ENCODE measurements at places on chromosomes 7 and 10.

DNA sequence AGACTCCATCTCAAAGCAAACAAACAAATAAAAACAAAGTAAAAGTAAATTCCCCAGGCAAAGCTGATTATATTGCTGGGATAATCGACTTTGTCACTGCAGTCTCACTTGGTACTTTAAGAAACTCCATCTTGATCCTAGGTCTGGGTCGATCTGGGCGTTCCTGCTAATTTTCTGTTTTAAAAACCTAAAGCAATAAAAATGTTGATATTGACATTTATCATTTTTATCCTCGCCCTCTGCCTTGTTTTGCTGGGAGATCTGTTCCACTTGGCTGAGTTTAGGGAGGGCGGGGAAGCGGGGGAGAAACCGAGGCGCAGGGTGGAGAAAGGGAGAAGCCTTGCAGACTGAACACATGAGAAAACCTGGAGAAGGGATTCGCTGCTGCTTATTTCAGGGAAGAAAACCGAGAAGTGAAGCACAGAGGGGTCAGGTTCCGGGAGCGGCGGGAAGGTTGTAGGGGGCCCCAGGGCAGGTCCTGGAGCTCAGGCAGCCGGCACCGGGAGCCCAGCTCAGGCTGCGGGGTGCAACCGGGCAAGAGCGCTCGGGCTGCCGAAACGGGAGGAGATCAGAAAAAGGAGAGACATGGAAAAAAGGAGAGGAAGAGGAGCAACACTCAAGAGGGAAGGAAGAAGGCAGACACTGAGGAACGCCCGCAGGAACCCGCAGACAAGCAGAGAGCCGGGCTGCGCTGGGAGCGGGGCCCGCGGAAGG is 27.3 kb upstream of the KMT2C start:
- DNase-seq: no peak

DNA sequence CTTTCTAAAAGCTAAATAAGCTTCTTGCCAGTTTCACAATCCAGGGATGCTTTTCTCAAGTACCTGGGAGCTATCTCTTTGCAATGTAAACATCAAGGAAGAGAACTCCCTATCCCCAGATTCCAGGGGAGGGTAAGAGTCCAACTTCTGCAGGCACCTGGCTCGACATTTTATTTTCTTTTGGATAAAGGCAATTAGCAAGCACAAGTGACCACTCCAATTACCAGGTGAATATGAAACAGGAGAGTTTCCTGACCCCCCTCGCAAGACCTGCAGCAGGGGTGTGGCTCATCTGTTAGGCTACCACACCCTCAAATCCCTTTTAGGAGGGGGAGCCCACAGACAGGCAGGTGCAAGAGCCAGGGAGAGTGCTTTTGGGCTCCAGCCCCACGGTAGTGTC is 28.6 kb upstream of the LANCL2 start:
- no peak for DNase-seq

DNA sequence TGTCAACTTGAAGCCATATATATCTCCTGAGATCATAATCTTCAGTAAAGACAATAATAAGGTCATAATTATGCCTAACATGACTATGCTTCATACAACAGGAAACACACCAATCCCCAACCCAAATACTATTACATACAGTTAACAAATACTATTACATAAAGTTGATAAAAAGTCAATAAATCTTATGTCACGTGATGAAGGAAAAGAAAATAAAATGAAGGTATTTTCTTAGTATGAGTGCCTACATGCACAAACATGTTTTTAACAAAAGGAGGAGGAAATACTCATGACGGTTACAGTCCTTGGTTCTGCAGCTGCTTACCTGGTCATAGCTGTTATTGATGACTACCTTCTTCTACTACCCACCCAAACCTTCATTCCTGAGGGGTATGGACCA is 810.7 kb downstream of the PHTF2 start:
- no peak for DNase-seq

- no peak for DNase-seq
Measured at GRCh38 chr10:124650263-124650662, 93.9 kb downstream of the FAM53B start.

DNA sequence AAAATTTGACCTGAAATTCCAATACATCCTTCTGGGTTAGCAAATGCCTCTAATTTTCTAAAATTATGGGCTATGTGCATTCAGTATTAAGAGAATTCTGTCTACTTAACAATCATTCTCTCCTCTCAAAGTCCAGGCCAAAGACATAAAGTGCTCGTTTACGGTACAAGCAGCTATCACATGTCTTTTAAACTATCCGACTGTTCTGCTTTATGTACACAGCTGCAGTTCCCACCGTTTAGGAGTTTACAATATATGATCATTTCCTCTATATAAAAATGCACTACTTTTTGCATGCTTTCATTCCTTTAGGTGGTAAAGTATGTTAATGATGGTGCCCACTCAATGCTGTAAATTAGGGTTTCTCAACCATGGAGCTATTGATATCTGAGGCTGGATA is 34.0 kb downstream of the CDK6 start:
- DNase-seq: no peak

DNA sequence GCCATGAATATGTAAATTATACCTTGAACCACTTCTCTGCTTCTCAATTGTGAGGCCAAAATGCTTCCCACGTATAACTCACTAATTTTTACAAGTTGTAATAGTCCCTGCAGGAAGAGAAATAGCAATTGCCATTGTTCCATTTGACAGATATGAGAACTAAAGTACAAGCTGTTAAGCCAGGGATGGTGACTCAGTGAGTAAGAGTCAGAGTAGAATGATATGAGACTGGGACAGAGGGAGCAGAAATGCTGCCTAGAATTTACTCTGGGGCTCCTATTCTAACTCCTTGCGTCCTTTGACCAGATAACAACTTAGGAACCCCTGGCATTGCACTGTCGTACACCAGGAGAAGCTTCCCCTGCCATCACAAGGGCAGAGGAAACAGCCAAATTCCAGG is 45.1 kb upstream of the SEPTIN7 start:
- DNase-seq: no peak

DNA sequence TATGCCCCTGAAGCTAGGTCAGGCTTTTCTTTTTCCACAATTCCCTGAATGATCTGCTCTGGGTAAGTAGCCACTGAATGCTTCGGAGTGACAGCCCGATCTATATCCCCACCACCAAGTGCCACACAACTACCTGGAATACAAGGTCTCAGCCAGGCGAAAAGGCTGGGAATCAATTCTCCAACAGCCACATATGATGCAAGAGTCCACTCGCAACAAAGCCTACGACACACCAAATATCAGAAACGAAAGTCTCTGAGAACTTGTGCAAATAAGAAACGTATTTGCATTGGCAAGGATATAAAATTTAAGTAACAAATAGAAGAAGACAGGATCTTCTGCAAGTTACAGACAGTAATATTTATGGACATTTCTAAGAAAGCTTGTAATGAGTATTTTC is 5.7 kb downstream of the HIPK2 start:
- no peak for DNase-seq

DNA sequence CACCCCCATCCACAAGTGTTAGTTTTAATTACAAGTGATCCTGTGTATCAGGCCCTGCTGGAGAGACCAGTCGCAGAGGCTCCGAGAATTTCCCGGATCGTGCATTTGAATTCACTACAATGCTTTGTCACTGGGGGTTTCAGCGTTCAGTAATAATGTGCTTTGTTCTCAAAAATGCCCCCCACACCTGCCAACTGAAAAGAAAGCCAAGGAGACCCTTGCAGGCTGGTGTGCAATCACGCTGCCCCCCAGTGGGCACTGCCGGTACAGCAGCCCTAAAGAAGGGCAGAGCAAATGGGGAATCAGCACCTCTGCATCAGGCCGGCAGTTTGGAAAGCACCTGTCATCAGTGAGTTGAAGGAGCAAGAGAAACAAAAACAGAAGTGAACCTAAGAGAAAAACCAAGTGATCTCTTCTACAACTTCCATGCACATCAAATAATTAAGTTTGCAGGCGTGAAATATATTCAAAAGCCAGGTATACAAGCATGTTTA is 177.6 kb downstream of the PARD3 start:
- peak; percentile 13 for DNase-seq

GRCh38 chr7:11373546-11374142 is 400.0 kb downstream of the PHF14 start:
- DNase-seq: no peak

DNA sequence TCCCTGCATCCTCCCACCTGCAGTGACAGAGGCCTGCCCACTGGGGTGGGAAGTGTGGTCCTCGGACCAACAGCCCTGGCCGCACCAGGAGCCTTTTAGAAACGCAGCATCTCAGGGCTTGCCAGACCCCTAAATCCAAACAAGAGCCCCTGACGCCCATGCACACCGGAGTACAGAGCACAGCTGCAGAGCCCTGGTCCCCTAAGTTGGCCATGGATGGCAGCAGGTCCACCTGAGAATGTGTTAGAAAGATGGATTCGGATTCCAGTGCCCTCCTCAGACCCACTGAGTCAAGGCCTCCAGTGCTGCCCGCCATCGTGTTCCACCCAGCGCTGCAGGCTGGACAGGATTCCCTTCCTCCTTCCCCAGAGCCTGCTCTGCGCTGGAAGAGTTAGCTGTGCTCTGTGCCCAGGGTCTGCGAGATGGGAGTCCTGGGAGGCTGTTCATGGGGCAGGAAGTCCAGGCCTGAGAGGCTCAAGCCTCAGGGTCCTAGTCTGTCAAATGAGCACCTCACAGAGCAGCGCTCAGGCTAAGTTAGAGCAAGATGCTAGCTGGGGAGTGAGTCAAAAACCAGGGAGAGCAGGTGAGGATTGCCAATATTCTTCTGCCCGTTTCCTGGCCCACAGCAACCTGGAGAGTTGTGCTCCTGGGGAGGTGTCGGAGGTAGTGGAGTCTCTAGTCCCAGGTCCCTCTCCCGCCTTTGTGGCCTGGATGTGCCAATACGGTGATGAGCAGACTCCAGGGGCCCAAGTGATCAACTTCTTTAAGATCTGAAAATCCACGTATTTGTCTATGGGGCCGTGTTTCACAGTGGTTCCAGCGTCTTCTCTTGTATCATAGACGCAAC is 95.9 kb upstream of the GPR26 start:
- no peak for DNase-seq

- no peak for DNase-seq
Measured at GRCh38 chr7:3404501-3404900, 103.4 kb downstream of the SDK1 start.

DNA sequence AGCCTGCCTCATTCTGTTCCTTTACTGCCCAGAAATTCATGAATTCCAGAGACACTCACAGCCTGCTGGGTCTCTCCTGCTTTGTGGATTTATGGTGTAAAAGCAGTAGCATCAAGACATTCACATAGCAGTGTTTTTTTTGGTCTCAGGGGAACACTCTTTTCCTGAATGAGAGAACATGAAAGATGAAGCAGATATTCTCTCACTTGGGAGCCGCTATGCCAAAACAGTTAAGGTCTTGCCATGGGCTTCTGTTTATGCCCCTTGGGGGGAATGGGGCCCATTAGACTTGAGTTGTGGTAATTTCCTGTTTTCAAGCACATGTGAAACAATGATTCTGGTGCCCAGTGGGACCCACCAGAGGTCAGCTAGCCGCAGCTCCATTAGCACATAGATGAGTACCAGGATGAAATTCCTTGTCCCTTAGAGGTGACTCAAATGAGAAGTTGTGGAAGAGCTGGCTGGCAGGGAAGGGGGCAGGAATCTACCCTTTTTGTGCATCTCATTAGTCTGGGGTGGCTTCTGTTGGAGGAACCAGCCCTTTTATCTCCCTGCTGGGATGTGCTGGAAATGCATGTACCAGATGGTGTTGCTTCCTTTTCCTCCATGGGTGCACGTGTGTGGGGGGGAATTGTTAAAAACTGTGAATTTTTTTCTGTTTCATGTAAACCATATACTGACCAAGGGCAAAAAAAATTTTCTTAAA is 13.3 kb downstream of the BMPER start:
- no peak for DNase-seq

GRCh38 chr10:11243425-11244222 is 226.0 kb downstream of the CELF2 start:
- no peak for DNase-seq

- DNase-seq: no peak
Measured at GRCh38 chr10:103757531-103758293, 97.7 kb downstream of the SH3PXD2A start.

GRCh38 chr10:103493362-103493915 is at the start of gene NEURL1:
TSS of gene NEURL1 (plus strand) at chr10:103493705. CDS start at chr10:103494388, 683 bp downstream.
- no peak for DNase-seq

- no peak for DNase-seq
Measured at GRCh38 chr10:90136731-90137316, 435.4 kb downstream of the KIF20B start.

- DNase-seq: no peak
Measured at GRCh38 chr10:122786269-122786668, 59.4 kb downstream of the CUZD1 start.

DNA sequence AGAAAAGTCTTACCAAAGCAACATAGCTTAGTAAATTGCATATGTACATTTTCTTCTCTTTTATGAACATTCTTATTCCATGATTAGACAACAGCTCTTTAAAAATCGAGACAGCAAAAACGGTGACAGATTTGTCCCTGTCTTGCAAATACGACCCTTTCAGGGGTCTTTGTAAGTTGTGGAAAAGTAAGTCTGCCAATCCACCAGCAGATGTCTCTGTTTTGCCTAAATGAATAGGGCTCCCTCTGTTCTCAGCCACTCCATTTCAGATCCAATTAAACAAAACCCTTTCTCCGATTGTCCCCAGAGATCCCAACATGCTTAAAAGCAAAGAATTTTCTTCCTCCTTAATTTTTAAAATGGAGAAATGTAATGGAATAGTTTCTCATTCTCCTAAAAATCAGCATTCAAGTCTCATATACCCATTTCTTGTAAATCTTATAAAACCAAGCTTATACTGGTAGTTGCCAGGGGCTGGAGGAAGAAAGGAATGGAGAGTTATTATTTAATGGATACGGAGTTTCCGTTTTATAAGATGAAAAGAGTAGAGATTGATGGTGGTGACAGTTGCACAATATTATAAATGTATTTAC is 61.0 kb upstream of the NFE2L3 start:
- DNase-seq: no peak

GRCh38 chr7:67637023-67637358 is 640.4 kb downstream of the TYW1 start:
- no peak for DNase-seq
